Epithelial cell of esophagus (primary cell): ENCODE measurements at places on chromosomes 7 and 10.

DNA sequence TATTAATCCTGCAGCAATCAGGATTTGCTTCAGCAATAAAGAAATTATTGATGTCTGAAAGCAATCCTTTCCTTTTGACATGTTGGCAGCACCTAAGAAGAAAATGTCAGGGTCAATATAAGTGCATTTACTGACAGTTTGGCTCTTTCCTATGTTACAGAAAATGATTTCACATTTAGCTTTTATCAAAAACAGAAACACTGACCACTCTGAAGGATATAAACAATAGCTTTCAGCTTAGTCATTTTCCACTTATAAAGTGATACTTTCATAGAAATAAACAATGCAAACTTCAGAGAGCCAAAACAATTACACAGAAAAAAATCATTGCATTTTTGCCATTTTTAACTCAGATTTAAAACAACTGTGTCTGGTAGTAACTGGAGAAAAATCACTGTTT, 325.6 kb upstream of the KAT6B start:
- no peak for DNase-seq

- DNase-seq: no peak
These were observed 2.1 kb upstream of the RAPGEF5 start for GRCh38 chr7:22358820-22359697.

- DNase-seq: peak; percentile 43
These were observed 6.9 kb downstream of the KLF6 start for GRCh38 chr10:3777981-3778691.

- DNase-seq: no peak
These were observed 334.0 kb downstream of the WDR37 start for GRCh38 chr10:1390200-1390599.

GRCh38 chr10:104434601-104435000, 81.0 kb downstream of the CFAP58 start:
- DNase-seq: no peak
